ENCODE measurements at places on chromosomes 16 and 17.

- DNase-seq: no peak
Observed at GRCh38 chr17:20787281-20787680, 207.8 kb downstream of the CDRT15L2 start.

GRCh38 chr16:51237207-51237606 lies 86.1 kb upstream of the SALL1 start:
- DNase-seq: no peak

DNA sequence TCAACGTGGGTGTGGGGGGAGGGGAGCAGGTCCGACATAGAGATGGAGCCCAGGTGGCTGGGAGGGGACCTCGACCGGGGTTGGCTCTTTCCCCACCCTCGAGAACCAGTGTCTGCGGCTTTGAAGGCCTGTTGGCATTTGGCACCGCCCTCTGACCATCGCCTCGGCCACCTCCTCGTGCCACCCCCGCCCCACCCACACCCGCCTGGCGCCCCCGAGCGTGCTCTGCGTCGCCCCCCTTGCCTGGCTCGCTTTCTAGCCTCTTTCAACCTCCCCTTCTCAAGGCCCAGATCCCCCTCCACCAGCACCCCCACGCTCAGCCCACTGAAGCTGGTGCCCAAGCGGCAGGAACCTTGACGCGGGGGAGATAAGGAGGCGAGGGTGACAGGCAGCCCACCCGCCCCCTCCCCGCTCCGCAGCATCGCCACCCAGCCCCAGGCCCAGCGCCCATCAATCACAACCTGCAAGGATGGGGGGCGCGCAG lies 619 bp downstream of the CACNB1 start:
- DNase-seq: no peak

- no peak for DNase-seq
Observed at GRCh38 chr17:64130559-64131001, 636 bp upstream of the ERN1 start.

- DNase-seq: no peak
Observed at GRCh38 chr16:9797306-9797705, 384.9 kb downstream of the GRIN2A start.

GRCh38 chr17:46928467-46929261 lies 5.7 kb downstream of the GOSR2 start:
- DNase-seq: no peak

DNA sequence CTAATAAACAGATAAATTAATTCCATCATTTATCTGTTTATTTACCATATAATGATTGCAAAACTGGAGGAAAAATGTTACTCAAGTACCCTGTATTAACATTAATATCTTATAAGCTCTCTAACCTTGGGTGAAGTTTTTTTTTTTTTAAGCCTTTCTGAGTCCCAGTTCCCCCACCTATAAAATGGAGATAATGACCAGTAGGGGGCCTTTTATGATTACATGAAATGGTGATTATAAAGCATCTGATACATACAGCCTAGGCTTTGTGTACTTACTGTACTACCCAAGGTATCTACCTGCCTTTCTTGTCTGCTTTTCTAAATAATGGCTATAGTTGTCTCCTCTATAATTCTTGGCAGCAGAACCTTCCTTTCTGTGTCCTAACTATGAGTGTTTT lies 22.6 kb downstream of the LRRC36 start:
- no peak for DNase-seq

- DNase-seq: no peak
Observed at GRCh38 chr17:73478768-73479424, 165.3 kb downstream of the SDK2 start.

DNA sequence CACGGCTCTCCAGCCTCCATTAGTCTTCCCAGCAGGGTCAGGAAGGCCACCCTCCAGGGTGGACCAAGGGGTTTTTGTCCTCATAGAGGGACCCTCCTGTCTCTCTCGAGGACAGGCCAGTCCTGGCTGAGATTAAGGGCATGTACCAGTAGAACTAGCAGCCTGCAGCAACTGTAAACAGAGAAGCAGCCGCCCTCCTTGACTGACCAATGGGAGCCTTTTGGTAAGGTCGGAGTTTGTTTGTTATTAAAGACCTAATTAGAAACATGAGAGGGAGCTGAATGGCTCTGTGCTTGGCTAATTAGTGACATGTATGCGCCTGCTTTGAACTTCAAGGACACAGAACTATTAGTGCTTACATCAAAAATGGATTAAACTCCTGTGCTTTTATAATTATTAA lies 80.0 kb downstream of the CCDC182 start:
- no peak for DNase-seq

DNA sequence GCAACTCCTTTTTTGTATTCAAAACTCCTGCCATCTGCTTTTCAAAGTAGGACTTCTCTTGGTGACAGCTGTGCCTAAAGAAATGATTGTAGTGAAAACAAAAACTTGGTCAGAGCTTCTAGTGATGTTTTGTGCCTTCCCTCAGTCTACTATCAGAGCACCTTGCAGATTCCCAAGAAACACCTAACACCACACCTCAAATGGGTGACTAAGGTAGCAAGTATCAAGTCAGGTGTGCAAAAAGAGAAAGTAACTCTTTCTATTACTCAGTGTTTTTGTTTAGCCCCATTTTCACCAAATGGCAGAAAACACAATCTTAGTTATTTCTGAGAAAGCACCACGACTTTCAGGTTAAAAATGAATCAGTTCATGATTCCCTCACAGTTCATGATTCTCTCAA lies 2.0 kb upstream of the PMFBP1 start:
- no peak for DNase-seq

- DNase-seq: no peak
Observed at GRCh38 chr17:69851736-69852135, 223.3 kb upstream of the KCNJ16 start.

DNA sequence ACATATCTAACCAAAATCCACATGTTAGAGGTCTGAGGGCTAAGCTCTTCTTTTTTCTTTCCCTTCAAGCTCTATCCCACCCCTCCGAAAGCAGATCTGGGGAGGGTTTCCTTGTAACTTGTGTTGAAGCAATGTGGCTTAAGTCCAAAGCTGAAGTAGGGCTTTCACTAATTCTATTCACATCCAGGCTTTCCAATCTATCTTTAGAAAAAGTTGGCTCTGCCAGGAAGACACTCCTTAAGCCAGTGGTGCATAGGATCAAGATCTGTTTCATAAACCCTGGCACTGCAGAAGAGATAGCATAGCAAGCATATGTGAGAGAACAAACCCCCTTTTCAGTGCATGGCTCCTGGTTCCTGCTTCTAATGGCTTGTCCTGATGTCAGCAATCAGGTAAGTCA lies 34.9 kb upstream of the DHX40 start:
- DNase-seq: no peak

DNA sequence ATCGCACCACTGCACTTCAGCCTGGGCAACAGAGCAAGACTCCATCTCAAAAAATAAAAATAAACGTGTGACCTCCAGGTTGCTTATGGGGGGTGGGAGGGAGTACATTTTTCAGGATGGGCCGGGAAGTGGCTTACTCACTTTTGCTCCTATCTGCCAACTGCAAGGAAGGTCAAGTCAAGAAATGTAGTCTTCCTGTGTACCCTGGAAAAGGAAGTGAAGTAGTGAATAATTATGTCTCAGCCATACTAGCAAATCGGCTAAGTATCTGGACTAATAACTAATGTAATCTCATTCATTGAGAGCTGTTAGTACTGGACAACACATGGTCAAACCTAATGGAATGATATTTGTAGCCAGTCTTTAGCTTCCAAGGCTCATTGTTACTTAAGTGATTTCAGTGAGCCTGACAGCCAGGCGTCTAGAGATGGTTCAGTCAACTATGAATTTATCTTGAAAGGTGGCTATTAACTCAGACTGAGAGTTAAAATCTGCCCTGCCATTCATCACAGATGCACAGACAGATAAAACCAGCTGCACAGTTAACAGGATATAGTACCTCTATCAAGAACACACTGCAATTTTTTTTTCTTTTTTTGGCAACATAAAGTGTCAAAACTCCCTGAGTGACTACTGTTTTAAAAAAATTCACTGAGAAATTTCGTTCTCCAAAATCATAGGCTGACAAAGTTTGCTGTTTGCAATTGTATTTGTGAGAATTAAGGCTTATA lies 3.7 kb upstream of the TACO1 start:
- no peak for DNase-seq

DNA sequence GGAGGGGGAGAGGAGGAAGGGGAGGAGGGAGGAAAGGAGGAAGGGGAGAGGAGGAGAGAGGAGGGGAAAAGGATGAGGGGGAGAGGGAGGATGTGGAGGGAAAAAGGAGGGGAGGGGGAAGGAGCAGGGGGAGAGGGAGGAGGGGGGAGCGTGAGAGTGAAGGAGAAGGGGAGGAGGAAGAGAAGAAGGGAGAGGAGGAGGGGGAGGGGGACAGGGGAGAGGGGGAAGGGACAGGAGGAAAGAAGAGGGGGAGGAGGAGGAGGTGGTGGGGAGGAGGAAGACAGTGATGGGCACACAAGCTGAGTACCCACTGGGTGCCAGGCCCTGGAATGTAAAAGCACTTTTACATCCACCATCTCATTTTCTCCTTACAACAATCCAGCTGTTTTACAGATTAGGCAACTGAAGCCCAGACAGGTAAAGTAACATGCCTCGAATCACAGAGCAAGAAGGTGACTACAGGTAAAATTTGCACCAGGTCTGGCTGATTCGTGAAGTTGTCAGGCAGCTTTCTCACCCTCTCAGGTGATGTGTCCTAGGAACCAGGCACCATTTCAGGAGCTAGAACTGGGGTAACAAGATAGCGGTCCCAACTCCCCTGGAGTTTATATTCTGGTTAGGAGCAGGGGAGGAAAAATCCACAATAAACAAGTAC lies 10.0 kb upstream of the LITAF start:
- no peak for DNase-seq

- peak; percentile 52 for DNase-seq
Observed at GRCh38 chr17:40803617-40804082, 3.9 kb upstream of the KRT28 start.

GRCh38 chr16:15529673-15530072 lies 95.3 kb downstream of the BMERB1 start:
- DNase-seq: no peak

DNA sequence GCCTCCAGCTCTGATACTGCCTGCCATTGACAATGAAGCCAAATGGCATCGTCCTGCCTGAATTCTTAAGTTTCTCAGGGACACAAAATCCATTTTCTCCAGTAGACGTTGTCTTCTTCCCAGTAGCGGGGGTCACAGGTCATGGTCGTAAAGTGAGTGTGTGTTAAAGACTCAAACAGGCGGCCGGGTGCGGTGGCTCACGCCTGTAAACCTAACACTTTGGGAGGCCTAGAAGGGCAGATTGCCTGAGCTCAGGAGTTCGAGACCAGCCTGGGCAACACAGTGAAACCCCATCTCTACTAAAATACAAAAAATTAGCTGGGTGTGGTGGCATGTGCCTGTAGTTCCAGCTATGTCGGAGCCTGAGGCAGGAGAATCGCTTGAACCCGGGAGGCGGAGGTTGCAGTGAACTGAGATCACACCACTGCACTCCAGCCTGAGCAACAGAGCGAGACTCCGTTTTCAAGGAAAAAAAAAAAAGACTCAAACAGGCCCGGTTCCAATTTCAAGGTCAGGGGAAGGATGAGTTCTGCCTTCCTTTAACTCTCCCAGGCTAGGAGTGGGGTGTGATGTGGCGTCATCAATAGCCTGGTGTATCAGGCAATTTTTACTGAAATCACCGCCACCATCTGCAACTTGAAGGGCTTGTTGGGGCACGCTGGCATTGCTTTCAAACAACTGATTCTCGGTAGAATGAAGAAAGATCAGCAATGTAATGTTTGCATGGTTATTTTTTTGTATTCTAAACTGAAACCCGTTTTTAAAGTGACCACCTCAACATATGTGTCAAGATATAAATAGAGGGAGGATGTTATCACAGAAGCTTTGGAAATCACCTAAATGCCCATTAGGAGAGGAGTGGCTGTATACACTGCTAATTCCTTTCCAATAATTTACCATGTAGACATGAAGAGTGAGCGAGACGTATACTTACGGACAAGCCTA lies 91.0 kb downstream of the WSCD1 start:
- DNase-seq: no peak

GRCh38 chr16:10738231-10739077 lies 5.2 kb upstream of the NUBP1 start:
- no peak for DNase-seq

DNA sequence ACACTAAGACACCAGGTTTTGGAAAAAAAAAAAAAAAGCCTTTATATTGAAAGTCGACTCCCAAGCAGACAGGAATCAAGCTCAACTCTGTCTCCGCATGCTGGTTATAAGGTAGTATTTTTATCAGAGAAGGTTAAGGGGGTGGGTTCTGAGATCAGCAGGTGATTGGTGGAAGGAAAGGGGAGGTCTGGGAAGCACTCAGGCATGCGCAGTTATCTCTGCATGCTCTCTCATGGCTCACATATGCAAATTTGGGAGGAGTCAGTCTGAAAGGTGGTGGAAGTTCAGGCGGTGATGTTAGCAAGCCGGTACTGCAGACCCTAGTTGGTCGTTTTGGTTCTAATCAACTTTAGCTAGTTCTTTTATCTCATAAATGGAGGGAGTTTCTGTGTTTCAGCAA lies 357.6 kb upstream of the C16orf82 start:
- DNase-seq: no peak

DNA sequence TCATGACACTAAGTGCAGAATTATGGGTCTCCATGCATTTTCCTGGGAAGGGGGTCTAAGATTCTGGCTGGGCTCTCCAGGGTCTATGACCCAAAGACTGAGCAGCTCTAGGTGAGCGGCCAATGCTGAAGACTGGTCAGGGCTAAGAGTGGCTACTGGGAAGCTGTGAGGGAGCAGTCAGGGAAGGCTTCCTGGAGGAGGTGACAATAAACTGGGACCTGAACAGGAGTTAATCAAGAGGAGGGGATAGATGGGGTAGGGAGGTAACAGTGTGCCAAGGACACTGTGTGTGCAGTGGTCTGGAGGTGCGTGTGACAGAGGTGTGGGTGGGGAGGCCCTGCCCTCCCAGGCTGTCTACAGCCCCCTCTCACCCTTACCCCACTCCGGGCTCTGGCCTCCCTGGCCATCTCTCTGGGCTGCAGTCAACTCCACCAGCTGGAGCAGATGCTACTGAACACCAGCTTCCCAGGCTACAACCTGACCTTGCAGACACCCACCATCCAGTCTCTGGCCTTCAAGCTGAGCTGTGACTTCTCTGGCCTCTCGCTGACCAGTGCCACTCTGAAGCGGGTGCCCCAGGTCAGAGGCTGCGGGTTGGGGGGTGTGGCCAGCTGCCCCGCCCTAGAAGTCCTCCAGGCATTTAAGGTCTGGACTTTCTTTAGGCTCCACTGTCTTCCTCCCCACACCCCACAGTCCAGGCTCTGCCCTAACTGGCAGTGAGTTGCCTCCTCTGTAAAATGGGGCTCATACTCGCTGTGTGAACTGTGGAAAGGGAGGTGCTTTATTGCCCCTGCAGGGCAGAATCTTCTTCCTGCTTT lies 20.4 kb downstream of the ADGRG5 start:
- no peak for DNase-seq

DNA sequence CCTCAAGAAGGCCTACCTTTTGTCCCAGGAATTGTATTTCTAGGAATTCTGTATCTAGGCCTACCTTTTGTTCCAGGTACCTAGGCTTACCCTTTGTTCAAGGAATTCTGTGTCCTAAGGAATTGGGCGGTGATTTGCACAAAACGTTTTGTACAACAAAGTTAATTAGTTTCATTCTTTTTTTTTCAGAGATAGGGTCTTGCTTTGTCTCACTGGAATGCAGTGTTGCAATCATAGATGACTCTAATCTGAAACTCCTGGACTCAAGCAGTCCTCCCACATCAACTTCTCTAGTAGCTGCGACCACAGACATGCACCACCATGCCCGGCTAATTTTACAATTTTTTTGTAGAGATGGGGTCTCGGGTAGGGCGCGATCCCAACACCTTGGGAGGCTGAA lies 7.0 kb downstream of the CDR2L start:
- no peak for DNase-seq
